ENCODE measurements at places on chromosomes 1 and 21.

DNA sequence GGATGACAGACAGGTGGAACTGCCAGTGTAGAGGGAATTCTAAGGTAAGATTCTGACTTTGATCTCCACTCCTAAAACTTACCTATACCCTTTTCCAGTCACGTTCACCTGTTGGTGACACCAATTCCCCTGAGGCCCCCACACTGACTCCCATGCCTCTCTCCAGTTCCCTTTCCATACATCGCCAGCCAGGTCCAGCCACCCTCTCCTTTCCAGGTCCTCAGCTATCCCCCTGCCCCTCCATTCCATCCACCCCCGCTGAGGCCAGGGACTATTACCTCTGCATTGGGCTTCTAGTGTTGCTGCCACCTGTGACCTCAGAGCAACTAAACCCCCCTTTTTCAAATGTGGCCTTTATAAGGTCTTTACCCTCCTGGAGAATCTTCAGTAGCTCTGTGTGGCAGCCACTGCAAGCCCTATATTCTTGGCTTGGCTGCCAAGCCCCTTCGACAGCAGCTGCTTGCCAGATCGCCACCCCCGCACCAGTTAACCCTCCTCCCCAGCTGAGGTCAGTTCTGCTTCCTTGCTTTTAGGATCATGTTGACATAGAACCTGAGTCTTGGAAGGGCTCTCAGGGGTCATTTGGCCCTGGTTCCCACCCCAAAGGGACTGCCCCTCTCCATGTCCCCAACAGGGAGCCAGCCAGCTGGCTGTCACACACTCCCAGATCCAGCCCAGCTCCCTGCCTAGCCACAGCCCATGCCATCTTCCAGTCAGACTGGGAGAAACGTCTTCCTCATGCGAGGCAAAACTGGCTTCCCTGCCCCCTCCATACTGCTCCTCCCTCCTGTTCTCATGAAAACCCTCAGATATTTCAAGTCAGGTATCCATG lies 14.7 kb downstream of the CSF1 start:
- DNase-seq: no peak

DNA sequence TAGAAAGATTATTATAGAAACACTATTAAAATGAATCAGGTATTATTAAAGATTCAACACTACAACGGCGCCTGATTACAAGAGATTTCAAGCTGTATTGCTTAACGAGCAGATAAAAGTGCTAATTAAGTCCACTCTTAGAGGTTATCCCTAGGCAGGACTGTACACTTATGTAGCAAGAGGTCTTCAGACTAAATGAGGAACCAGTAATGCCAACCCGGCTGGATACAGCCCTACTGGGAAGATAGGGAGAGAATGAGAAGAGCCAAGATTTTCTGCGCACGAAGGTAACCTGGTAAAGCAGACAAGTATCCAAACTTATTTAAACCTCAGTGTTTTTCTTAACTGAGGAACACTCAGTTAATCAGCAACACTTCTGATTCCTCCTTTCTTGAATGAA lies 115.7 kb upstream of the HIVEP3 start:
- DNase-seq: no peak

DNA sequence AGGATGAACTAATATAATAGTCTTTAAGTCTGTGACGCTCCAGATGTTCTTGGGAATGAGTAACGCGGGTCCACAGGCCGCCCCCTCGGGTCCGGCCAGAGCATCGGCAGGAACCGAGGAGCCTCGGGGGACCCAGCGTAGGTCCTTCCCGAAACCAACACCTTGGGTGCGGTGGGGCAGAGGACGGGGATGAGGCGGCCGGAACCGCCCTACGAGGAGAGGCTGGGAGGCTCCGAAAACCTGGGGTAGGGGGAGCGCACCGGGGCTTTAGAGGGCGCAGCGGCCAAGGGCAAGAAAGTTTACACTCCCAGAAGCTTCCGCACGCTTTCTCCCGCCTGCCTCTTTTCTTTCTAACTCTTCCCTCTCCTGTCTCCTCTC lies 7.1 kb downstream of the DMRTA2 start:
- DNase-seq: no peak

DNA sequence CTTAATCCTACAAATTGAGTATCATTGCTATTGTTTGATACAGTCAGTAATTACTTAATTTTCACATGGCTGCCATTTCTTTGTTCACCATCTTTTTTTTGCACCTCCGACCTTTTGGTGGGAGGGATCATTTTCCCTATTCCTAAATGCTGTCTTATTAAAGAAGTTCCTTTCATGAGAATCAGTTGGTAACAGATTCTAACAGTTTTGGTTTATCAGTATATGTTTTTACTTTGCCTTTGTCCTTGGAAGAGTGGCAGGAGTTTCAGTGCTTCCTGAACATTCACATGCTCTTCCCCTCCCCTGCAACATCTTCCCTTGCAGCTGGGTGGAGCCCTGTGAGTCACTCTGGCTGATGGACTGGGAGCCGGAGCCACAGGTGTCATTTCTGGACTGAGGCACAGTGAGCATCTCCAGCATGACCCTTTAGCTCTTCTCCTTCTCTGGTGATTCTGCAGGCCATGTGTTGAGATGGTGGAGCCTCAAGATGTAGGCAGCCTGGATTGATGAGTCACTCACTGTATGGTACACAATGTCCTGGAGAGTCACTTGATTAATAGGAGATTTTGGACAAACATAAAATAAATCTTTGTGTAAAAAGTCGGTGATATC lies 217.7 kb downstream of the URB2 start:
- DNase-seq: no peak

GRCh38 chr1:67431869-67432578 lies 1.8 kb upstream of the SERBP1 start:
- no peak for DNase-seq

GRCh38 chr1:230149751-230150584 lies 82.9 kb downstream of the GALNT2 start:
- no peak for DNase-seq

GRCh38 chr1:231857609-231858135 lies 231.1 kb downstream of the DISC1 start:
- no peak for DNase-seq

- no peak for DNase-seq
Measured at GRCh38 chr1:244730934-244731434, 78.1 kb downstream of the DESI2 start.

- no peak for DNase-seq
Measured at GRCh38 chr1:153119491-153119971, 6.2 kb upstream of the SPRR2F start.

DNA sequence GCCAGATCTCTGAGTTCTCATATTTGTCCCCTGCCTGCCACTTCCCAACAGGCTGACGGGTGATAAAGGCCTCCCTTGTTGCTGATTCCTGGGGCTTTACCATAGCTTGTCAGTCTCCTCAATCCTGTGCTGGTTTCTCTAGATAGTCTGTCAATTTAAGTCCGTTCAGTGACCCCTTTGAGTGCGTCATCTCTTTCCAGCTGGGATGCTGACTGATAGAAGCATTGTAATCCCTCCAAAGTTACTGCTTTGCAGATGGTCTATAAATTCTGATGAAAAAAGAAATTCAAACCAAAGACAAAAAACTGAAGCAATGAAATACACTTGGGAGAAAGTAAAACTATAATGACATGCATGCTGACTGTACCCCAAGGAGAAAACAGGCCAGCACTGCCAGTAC lies 28.3 kb downstream of the RHOU start:
- no peak for DNase-seq

DNA sequence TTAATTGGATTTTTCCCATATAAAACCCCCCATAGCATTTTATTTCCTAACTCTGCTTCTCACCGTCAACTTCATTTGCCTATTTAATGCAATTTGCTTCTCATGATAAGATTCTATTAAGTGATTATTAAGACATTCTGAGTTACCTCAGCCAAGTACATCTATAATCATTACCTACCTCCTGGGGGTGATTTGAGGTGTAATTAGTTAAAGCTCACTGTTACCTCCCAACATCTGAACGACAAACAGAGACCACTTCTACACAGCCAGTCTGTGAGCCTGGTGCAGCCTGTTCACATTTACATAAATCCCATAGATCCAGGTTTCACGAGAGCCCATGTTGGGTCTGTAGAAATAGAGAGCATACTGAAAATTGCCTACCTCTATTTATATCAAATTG lies 65.7 kb upstream of the SSX2IP start:
- no peak for DNase-seq

GRCh38 chr1:118949315-118949714 lies 38.8 kb downstream of the TBX15 start:
- no peak for DNase-seq

DNA sequence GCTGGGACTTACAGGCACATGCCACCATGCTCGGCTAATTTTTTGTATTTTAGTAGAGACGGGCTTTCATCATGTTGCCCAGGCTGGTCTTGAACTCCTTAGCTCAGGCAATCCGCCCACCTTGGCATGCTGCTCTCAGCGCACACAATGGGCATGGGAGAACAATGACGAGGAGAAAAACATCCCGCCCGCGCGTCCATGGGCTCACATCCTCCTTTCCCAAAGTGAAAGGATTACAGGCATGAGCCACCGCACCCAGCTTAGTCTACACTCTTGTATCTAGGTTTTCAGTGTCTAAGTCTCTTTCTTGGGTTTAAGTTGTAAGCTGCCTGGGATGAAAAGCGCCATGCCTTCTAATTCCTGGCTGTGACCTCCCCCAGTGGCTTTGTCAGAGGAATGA lies 37.9 kb downstream of the CDK18 start:
- DNase-seq: no peak

GRCh38 chr1:184294101-184294500 lies 92.7 kb upstream of the C1orf21 start:
- DNase-seq: no peak

- DNase-seq: no peak
Measured at GRCh38 chr1:5979536-5980313, 12.5 kb downstream of the NPHP4 start.

GRCh38 chr1:31751822-31752241 lies 12.3 kb downstream of the ADGRB2 start:
- no peak for DNase-seq

All from activated naive CD4-positive, alpha-beta T cell treated with anti-CD3 and anti-CD28 coated beads, Interleukin-2, amount 50 U/mL, for 16 hours (primary cell).